ENCODE measurements at places on chromosomes 16 and 17.

DNA sequence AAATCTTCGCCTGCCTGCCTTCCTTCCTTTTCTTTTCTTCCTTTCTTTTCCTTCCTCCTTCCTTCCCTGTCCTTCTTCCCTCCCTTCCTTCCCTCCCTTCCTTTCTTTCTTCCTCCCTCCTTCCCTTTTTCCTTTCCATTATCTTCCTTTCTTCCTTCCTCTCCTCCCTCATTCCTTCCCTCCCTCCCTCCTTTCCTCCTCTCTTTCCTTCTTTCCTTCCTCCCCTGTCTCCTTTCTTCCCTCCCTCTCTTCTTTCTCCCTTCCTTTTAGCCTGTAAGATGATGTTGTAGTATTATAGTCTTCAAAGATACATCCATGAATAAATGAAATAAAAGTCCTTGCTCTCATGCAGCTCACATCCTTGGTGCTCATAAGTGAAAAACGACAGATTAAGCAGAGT, 539.3 kb downstream of the RBFOX1 start:
- DNase-seq: no peak

- DNase-seq: no peak
Observed at GRCh38 chr17:63696381-63696961, 3.5 kb downstream of the LIMD2 start.

- no peak for DNase-seq
Observed at GRCh38 chr16:4381072-4381934, 9.7 kb downstream of the VASN start.

- DNase-seq: no peak
Observed at GRCh38 chr16:27828671-27829070, 234.8 kb downstream of the GSG1L start.

- no peak for DNase-seq
Observed at GRCh38 chr16:1815461-1815860, 11.2 kb downstream of the HAGH start.

DNA sequence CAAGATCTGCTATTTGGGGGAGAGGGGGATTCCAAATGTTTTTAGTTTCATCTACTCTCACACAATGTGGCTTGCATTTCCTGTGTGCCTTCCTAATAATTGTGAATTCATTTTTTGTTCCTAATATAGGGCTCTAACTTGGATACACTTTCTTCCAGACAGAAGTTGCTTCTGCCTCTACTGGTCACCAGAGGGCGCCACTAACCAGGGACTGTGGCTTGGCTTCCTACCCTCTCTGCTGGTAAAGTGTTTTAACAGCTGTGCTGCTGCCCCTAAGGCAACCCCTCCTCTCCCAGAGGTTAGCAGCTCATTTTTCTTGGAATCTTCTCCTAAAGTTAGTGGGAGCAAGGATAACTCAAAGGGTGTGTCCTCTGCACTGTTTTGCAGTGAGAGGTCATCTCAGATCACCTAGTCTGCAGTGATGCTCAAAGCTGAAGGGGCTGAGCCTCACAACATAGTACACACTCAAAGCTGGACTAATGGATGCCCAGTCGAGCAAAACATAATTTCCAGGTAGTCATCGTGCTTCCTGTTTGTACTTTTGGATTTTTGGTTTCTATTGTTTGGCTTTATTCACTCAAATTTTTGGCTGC, 5.0 kb upstream of the PRSS54 start:
- no peak for DNase-seq

DNA sequence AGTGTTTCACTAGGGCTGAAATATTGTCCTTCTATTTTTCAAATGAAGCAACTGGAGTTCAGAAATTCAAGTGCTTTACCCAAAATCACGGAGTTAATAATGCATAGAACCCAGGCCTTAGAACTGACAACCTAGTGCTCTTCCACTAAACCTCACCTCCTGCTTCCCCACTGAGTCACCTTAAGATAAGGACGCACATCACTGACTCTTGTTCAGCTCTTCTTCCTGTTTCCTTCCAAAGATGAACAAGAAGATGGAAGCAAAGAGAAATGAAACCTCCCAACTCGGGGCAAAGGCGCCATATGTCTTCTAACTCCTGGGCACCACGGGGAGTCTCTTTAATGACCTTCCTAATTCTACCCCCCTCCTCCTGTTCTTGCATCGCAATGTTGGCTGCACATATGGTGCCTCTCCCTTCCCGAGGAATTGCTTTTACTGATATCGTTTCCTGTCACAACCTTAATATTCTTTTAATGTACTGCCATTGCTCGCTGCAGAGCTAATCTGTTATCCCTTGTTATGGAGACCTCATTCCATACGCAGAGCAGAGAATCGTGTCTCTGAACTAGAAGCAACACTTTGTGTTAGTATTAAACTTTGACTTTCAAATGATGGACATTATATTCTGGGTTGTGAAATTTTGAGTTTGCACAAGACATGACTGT, 591.4 kb downstream of the TMEM114 start:
- no peak for DNase-seq

DNA sequence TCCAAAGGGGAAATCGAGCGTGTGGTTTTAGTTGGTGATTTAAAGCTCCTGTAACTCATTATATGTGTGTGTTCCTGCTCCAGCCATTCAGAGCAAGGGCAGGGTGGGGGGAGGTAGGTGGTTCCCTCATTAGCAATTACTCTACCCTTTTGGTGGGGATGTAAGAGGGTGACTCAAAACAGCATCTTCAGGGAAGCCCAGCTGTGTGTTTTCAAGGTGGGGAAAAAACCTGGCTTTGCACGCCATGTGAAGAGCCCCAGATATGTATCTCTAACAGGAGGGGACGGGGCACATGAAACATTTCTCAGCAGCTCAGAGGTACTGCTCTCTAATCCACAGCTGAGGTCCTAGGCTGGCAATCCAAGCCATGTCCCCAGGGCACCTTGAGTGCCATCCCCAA, 241.3 kb upstream of the ZFHX3 start:
- no peak for DNase-seq

DNA sequence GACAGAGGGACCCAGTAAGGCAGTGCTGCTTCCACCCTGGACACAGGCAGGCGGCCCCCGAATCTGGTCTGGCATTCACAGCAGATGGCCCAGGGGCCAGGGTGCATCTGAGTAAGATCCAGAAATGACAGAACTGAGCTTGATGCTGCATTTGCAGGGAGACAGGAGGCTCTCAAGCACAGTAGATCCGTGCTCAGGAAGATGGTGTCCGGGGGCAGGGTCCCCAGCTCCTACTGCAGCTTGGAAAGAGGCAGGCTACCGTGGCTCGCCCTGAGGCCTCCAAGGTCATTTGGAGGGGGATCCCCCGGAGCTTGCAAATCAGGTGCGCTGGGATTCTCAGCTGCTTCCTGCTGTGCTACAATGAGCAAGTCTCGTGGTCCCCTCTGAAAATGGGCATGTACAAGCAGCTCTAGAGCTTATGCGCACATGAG, 2.2 kb downstream of the C16orf95 start:
- DNase-seq: no peak

DNA sequence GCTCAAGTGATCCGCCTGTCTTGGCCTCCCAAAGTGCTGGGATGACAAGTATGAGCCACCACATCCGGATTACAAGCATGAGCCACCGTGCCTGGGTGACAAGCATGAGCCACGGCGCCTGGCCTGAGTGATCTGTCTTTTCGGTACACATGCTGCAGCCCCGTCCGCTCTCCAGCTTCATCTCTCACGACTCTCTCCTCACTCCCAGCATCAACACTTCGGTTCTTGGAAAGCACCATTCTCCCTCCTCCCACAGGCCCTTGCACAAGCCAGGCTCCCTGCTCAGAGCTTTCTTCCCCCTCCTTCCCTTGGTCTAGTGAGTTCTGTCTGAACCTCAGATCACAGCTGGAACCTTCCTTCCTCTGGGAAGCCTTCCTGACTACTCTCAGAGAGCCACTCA, 6.5 kb upstream of the NCBP3 start:
- DNase-seq: no peak

GRCh38 chr16:70271696-70272095, 17.6 kb downstream of the AARS1 start:
- DNase-seq: no peak

- no peak for DNase-seq
Observed at GRCh38 chr16:17474572-17474971, 3.8 kb upstream of the XYLT1 start.

- no peak for DNase-seq
Observed at GRCh38 chr17:58517378-58517927, 3.0 kb upstream of the MTMR4 start.

DNA sequence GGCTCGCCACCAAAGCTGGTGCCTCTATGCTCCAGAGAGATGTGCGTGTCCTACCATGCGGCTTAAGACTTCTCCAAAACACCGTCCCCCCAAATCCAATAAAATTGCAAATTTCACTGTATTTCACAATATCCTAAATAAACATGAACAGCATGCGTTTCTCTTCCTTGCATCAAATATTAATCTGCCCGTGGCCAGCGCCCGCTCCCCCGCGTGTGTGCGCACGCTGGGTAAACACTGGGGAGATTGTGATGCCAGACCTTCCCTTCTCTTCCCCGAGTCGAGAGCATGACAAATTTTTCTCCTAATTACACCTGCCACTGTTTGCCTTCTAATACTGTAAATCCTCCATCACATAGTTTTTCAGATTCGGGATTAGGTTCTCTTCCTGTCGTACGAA, 148.1 kb downstream of the MRM1 start:
- DNase-seq: no peak

- no peak for DNase-seq
Observed at GRCh38 chr16:73043828-73044467, 4.0 kb downstream of the ZFHX3 start.
